SJSA1 (cell line): ENCODE measurements at places on chromosomes 4 and X. TPM values are rescaled to one million over a fixed set of nuclear protein-coding genes. Genes with fewer than 3 reads are reported as not detected.

The CT83 gene
- not detected in 2 replicates for total RNA-seq

The TLL1 gene
- total RNA-seq = not detected in 2 replicates

The ARMCX5 gene
- 17.0 and 19.0 TPM in 2 replicates for total RNA-seq

The LRBA gene
- 13.5 and 14.4 TPM in 2 replicates for total RNA-seq

The GYG2 gene
- 13.0 and 19.0 TPM in 2 replicates for total RNA-seq

The COX7B gene
- total RNA-seq = 561 and 673 TPM in 2 replicates

DNA sequence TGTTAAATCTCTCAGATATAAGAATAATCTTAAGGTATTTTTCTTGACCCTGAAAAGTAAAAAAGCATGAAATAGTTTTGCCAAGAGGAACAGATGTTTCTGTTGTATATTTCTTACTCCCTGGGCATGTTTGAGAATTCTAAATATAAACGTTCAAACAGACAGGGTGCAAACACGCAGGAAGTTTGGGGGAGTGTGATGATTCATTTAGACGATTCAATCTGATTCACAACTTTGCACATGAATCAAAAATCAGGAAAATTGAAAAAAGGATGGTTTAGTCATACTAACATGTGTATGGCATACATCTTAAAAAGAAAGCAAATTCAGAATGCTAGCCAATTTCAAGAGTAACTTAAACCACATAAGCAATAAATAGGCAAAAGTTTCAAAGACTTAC is 340.3 kb upstream of the GRID2 start:
- DNase-seq = no peak

- DNase-seq = no peak
Observed at GRCh38 chr4:120111745-120112144, 45.1 kb upstream of the MAD2L1 start.

DNA sequence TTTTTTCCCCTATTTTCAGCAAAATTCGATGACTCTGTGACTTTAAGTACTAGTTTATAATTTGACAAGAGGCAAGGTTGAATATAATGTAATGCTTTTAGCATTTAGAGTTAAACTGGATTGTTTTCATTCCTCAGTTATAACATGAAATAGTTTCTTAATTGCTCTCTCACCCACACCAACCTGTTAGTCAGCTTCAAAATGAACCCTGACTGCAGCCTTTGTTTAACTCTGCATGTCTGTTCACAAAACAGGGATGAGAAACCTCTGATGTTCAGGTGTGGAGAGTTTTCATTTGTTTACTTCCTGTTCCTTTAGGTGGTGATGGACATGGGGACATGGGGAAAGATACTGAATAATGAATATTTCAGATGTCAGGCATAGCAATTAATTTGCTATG is 49.9 kb upstream of the MND1 start:
- no peak for DNase-seq

GRCh38 chr4:30822911-30823551 is 102.9 kb downstream of the PCDH7 start:
- DNase-seq = no peak

GRCh38 chr4:84916227-84916626 is 50.3 kb downstream of the WDFY3 start:
- DNase-seq = no peak

- no peak for DNase-seq
Observed at GRCh38 chr4:139809757-139810140, 144.1 kb downstream of the MGST2 start.

DNA sequence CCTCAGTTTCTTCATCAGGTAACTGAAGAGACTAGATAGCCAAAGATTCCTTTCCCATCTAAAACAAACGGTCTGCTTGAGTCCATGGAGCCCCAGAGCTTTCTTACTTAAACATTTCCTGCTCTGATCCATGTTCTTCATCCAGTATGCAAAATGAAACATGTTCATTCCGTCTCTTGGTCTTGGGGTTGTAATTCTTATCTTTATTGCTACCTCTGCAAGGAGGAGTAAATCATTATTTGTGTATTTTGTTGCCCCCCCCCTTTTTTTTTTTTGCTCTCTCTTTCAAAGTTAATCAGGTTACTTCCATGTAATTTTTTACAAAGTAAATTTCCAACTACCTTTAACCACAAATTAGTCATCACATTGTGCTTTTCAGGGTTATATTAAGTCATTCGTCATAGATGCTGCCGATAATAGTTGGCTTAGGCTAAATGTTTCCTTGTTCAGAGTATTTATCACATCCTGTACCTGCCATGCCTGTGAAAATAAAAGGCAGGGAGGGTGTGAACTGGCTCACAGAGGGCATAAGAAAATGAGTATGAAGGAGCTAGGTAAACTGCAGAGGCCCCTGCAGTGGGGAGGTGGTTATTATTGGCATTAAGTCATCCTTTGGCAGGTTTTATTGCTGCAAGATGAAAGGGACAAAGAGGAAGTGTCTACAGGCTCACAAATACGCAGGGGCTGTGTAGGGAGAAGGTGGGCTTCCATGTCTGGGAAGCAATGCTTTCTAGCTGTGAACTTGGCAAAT is 76.7 kb upstream of the HS3ST1 start:
- DNase-seq = no peak

DNA sequence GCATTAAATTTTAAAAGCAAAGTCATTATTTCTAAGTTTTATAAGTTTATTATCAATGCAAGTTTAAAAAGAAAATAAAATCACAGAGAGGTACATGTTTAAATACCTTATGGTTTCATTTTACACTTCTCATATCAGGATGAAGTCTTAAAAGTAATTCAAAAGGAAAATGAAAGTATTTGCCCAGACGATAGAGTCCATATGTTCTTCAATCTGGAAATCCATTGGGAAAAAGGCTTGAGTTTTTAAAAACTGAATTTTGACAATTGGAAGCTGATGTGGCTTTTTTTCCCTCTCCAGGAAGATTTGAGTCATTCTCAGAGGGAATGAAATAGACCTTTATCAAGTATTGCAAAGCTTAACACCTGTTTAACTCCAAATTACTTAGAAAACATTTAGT is 37.1 kb downstream of the MAB21L2 start:
- DNase-seq = no peak

GRCh38 chr4:68337522-68337921 is 12.4 kb downstream of the YTHDC1 start:
- DNase-seq = no peak

DNA sequence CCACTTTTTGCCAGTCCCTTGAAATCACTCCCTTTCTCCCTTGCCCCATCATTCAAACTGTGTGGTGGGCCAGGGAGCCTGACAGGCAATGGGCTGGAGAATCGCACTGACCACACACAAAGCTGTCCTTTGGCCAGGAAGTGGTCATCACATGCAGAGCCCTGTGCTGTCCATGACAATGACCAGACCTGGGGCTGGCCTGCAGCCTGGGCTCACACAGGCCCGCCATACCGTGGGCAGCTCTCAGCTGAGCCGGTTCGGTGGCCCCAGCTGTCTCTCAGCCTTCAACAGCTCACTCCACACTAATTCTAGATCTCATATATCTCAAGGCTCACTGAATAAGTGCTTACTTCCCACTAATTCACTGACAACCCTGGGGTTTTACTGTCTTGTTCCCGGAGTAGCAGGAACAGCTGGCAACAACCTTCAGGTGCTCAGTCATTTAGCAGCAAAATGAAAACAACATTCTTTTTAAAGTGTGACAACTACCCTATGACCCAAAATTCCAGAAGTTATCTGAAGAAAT is 48.0 kb downstream of the USP46 start:
- DNase-seq = no peak

DNA sequence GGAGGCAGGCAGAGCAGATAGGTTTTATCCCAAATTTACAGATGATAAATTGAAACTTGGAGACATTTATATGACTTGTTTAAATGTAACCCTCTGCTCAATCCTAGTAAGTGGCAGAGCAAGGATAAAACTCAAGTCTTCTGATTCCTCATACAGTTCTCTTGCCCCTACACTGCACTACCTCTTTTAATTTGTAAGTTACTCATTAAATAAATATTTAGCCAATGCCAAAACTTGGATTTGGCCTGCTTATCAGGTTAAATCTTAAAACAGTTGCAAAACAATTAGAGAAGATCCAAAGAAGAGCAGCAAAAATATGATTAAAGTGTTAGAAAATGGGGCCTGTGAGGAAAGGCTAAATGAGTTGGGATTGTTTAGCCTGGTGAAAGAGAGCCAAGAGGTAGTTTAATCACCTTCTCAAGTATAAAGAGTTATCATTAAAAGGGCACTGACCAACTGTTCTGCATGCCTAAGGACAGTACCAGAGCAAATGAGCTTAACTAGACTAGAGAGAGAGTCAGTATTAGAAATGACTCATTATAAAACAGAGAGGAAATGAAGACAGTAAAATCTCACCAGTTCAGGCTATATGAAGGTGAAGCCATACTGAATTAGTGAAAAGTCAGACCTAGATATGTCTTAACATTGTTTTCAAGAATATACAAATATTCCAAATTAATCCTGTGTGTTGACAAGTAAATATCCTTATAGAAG is 146.3 kb downstream of the GRIA3 start:
- DNase-seq = no peak

DNA sequence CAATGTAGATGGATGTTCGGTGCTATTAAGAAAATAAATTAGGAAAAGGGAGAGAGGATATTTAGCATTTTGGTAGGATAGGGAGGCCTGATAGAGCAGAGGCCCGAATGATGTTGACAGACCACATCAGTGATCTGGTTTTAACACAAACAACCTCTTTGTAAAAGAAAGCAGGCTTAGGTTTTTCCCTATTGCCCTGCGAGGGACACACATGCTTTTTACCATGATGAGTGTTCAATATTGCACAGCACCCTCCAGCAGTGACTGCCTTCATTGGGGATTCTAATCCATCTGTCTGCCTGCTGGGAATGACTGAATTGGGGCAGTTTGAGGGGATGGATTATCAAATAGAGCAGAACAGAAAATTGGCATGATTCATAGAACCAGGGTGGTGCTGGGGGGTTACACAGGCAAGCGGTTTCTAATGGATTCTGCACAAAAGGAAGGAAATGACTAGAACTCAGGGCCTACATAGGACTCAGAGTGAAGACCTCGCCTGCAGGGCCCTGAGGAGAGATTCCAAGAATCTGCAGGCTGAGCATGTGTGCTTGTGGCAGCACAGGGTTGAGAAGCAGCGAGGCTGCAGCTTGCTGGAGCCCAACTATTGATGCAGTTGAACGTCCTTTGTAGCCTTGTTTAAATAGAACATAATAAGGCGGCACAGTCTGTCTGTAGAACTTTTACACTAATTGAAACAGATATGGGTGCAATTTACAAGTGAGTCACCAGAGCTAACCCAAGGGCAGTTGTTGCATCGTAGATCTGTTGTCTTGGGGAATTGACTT is 58.0 kb downstream of the RHOH start:
- peak; percentile 37 for DNase-seq

DNA sequence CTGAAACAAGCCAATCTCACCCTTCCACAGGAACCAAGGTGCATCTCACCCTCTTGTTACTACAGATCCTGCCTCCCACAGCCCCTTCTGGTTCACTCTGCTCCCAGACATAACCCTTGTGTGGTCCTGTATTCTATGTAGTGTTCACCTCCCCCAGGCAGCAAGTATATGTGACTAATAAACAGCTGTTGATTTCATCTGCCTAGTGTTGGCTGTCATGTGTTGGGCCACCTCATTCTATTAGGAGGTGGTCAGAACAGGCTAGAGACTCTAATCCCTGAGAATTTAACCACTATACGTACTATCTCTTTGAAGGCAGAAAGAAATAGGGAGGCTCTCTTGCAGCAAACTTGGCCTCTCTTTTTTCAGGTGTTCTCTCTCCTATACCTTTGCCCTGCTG is 134.3 kb upstream of the RPL34 start:
- DNase-seq = no peak

DNA sequence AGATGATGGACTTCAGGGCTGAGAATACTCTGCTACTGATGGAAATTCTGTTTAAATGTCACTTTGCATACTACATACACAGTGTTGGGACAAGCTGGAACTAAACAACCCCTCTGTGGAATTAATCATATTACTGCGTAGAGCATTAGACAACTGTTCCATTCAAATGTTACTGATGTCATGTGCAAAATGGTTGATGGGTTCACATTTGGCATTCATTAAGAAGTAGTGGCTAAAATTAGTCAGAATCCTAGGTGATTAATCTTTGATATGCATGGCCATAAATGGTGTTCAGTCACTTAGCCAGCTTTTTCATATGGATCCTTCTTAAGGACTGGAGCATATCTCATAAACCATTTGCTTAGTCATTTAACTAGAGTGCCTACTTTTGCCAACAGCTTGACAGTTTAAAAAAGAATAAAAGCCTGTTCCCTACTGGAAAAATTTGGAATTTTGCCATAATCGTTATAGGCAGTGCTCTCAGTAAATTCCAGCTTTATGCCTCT is 105.2 kb downstream of the RNF150 start:
- no peak for DNase-seq

GRCh38 chr4:76515975-76516843 is 81.2 kb downstream of the SHROOM3 start:
- DNase-seq = no peak

- DNase-seq = no peak
Observed at GRCh38 chr4:179858221-179858620, 2385.0 kb upstream of the TENM3 start.

DNA sequence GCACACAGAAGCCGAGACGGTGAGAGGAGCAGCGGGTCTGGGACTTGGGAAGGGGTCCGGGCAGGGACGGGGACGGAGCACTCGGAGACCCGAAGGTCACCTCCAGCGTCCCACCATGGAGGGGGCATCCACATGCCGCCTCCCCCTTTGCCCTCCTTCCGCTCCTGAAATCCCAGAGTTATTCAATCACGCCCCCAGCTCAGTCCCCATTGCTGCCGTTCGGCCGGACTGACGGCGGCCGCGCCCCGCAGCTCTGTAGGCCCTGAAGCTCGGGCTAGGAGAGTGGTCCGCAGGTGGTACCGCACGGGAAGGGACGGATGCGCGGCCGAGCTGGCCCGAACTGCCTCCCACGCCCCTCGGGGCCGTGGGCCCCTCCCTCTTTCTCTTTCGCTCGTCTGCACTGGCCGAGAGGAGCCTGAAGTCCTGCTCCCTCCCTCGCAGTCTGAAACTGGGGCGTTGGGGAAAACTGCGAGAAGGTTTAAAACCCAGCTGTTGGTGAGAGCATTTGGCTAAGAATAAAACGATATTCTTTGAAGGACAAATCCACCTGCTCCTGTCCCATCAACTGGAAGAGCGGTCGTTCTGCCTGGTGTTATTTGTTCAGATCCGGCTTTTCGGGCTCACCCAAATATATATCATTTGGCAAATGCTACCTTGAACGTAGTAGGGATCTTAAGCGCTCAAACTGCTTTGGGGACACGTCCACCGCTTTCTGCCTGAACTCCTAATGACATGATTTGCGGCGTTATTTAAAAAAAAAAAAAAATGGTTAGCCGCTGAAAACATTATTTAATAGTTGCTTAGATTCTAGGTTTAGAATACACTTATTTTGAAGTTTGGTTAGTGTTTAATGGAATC is 719 bp downstream of the USO1 start:
- peak; percentile 62 for DNase-seq

DNA sequence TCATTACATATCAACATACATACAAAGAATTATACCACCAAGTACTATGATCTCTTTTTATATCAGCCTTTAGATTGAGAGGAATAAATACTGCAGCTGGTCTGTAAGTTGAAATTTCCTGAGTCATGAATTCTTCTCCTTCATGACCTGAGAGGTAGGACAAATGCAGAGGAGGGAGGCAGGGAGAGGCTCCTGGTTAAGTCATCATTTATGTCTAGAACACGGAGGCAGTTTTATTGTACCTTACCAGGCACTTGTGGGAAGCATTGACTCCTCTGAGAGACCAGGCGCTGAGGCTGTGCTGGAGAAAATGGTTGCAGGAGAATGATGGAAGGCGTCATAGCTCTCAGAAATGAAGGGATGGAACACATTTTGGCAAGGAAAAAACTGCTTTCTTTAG is 12.5 kb upstream of the CASK start:
- no peak for DNase-seq

GRCh38 chrX:69127466-69127865 is 37.8 kb downstream of the PJA1 start:
- DNase-seq = no peak
